ENCODE measurements at places on chromosomes 13 and 19.

DNA sequence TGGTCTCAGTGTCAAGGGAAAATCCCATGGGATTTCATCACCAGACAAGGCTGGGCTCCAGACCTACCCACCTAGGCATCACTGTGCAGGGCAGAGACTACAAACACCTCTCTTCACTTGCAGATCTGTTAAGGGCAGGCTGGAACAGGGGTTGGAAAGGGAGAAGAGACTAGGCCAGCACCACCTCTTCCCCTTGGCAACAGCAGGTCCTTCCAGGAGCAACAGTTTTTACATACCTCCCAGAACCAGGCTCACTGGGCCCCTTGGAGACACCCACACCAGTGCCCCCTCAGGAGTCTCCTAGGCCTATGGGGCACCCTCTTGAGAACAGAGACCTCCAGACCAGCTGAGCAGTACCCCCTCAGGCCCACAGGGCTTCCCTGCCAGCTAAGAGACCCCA, 2.5 kb upstream of the UBE2M start:
- DNase-seq = no peak

GRCh38 chr13:28885181-28885580, 65.0 kb downstream of the MTUS2 start:
- no peak for DNase-seq

DNA sequence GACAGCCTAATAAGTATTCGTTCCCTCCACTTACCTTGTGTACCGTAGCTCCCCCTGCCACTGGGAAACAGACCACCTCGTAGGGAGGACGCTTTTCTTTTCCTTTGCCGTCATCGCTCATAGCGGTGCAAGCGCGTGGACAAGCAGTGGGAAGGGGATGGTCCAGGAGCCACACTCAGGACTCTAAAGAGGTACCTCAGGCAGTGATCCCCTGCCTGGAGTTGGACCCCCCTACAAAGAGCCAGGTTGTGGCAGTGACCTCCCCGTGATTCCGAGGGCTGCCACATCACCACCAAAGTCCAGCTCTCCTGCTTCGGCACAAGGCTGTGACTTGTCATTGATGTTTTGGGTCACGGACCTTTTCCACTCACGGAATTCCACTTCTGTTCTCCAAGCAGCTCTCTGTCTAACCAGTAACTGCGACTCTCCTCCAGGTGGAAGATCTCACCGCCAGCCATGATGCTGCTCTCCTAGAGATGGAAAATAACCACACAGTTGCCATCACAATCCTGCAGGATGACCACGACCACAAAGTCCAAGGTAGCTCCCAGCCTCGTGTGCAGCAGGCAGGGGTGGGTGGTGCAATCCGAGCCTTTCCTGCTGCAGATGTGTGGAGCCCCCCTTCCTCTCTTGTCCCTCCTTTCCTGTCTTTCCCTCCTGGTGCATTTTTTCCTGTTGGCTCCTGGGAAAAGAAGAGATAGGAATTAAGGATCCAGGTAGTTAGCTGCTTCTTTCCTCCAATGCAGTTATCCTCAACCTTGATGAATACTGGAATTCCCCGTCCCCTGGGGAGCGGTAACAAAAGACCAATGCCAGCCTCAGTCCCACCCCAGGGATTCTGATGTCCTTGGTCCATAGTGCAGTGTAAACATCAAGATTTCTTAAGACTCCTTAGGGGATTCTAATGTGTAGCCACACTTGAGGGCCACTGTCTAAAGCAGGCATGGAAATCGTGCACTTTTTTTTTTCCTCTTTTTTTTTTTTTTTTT, 107.7 kb downstream of the SLC7A1 start:
- DNase-seq = no peak

GRCh38 chr13:99516153-99516929, 15.1 kb downstream of the TM9SF2 start:
- no peak for DNase-seq

DNA sequence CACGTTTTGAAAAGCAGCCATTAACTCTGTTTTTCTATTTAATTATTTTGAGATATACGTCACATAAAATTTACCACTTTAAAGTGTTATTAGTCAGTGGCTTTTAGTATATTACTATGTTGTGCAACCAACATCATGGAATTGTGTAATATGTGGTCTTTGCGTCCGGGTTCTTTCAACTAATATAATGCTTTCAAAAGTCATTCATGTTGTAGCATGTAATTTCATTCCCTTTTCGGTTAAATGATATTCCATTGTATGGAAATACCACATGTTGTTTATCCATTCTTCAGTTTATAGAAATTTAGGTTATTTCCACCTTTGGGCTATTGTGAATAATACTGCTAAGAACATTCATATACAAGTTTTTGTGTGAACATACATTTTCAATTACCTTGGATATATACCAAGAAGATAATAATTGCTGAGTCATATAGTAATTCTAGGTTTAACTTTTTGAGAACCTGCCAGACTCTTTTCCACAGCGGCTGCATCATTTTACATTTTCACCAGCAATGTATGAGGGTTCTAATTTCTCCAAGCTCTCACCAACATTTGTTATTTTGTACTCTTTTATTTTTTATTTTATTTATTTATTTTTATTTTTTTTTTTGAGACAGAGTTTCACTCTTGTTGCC, 28.1 kb upstream of the CLDN10 start:
- DNase-seq = peak; percentile 63

GRCh38 chr19:48392860-48393558, 459 bp upstream of the GRIN2D start:
- no peak for DNase-seq

- no peak for DNase-seq
Measured at GRCh38 chr19:18108897-18109296, 11.3 kb downstream of the MAST3 start.

GRCh38 chr19:41774515-41774980, 19.2 kb downstream of the CEACAM6 start:
- no peak for DNase-seq

DNA sequence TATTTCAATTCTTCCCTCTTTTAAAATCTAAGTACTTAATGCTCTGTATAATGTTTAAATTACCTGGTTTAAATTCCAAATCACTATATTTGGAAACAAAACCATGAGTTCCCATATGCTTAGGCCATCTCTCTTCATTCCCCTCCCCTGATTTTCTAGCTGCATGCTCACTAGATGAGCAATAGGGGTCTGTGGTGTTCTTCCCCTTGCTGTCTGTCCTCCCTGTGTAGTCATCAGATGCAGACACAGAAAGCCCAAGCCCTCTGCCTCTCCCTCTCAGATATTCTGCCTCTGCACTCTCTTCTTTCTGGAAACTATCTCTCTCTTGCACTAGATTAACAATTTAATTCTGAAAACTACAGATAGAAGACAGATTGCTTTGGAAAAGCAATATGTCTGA, 1730.2 kb downstream of the OLFM4 start:
- DNase-seq = no peak

DNA sequence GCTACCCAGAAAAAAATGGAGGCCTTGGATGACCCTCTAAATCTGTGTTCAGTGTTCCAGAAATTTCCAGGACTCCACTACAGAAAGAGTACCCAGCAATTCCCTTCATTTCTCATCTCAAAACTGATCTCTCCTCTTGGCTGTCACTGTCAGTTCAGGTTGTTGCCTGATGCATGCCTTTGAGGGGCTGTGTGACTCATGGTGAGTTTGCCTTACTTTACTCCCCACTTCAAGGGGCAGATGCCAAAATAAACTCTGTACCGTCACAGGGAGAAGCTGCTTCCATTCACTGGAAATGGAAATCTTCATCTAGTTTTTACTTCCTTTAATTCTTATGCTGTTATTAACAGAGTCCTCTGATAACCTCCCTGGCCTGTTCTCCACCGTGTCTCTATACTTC, 1075.0 kb downstream of the DIAPH3 start:
- DNase-seq = no peak

GRCh38 chr13:72657379-72657778, 70.0 kb downstream of the MZT1 start:
- DNase-seq = no peak

- no peak for DNase-seq
Measured at GRCh38 chr19:28217022-28217421, 995.9 kb downstream of the UQCRFS1 start.

GRCh38 chr19:45499196-45500180, 1.2 kb downstream of the PPM1N start:
- no peak for DNase-seq

DNA sequence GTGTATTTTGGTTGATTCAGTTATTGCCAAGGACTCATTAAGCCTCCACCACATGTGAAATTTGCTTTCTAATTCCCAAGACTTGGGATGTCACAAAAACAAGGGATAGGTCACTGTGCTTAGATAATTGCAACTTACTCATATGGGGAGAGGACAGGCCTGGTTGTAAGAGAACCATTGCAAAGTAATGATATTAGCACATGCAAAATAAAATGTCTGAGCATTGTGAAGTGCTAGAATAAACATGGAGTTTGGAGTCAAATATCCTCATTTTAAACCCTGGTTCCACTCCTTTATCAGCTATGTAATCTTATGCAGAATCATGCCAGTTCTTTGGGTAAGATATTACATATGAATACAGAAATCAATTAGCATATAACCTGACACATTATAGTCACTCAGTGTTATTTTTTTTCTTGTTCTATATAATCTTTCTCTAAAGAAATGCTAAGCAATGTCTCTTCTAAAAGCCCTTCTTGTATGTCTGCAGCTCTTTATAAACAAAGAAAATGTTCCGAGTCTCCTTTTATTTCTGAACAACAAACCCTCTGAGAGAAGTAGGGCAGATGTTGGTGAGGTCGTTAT, 5.5 kb downstream of the CBY2 start:
- no peak for DNase-seq

GRCh38 chr13:28590461-28590860, 68.5 kb upstream of the POMP start:
- peak; percentile 65 for DNase-seq

DNA sequence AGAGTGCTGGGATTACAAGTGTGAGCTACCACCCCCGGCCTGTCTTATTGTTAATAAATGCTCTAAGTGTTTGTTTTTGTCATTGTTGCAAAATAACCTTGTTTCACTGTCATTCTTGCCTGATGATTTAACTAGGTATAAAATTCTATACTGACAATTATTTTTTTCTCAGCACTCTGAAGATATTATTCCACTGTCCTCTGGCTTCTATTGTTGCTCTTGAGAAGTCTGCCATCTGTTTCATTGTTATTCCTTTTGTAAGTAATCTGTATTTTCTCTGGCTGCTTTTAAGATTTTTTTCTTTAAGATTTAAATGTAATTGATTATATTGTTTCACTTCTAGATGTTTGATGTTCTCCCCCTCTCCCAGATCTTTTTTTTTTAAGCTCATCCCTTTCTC, 17.6 kb downstream of the ZNF420 start:
- no peak for DNase-seq
